WERI-Rb-1 (cell line): ENCODE measurements at places on chromosomes 3 and 15.

DNA sequence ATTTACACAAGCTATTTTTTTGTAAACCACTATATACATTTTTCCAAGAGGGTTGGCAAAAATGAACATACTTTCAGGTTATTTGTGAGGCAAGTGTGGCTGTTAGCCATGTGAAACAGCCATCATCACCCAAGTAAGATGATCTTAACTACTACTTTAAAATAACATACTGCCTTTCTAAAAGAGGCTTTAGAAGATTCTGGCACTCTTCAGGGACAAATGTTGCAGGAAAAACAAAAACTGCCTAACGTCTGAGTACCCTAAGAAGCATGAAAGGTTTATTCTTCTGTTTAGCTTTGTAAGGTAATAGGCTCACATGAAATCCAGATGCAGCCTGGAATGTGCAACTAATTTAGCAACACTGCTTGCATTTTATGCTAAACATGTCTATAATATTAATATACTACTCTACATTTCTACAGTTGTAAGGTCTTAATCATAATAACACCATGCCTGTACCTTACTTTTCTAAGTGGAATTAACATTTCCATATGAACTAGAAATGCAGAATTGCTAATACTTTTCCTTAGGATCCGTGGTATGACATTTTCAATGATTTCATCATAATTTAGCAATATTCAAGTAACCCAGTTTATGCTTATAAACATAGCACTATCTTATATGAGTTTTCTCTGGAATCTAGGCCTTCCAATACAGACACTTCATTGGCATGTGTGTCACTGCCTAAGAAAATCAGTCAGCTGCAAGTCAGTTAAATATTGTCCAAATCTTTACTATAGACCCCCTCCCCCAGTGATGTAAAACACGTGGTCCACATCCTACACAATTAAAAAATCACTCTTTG lies 4.5 kb upstream of the LSAMP start:
- no peak for DNase-seq

DNA sequence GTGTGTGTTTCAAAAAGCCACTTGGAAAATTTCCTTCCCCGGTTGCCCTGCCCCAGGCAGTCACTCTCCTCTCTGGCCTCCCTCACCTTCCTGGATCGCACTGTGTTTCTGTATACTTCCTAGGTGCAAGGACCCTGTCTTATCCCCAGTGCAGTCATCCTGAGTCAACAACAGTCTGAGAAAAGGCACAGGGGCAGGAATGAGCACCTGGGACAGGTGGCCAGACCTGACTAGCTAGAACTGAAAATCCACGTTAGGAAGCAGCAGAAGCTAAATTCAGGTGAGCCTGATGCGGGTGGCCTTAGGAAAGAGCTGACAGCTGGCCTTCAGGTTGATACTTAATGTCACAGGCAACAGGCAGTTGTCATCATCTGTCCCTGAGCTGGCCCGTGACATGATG lies 62.9 kb upstream of the VGLL4 start:
- DNase-seq: peak; percentile 48

GRCh38 chr3:114272271-114272670 lies 21.6 kb upstream of the TIGIT start:
- DNase-seq: no peak

DNA sequence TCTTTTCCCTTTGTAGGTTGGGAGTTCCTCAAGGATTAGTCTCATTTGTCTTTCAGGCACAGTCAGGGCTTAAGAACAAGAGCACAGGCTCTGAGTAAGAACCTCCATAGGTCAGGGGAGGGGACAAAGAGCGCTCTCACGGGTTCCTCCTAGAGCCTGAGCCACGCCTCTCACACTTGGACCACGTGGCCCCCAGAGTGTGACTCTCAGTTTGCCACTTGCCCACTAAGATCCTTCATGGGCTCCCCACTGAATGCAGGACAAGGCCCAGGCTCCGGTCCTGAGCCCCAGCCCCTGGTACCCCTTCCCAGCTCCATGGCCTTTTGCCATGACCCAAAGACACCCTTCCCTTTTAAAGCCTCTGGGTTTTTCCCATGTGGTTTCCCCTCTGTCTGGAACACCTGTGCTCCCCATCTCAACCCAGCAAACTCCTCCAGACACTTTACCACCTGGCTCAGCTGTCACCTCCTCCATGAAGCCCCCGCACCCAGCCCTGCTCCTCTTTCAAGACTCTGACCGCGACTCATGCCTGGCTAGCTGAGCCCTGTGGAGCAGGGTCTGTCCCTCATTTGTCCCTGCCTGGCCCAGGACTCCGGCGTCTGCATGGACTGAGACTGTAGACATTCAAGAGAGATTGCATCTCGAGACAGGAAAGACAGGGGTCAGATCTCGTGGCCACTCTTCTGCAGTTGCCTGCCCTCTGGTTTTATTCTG lies 32.7 kb downstream of the IQSEC1 start:
- DNase-seq: peak; percentile 82

DNA sequence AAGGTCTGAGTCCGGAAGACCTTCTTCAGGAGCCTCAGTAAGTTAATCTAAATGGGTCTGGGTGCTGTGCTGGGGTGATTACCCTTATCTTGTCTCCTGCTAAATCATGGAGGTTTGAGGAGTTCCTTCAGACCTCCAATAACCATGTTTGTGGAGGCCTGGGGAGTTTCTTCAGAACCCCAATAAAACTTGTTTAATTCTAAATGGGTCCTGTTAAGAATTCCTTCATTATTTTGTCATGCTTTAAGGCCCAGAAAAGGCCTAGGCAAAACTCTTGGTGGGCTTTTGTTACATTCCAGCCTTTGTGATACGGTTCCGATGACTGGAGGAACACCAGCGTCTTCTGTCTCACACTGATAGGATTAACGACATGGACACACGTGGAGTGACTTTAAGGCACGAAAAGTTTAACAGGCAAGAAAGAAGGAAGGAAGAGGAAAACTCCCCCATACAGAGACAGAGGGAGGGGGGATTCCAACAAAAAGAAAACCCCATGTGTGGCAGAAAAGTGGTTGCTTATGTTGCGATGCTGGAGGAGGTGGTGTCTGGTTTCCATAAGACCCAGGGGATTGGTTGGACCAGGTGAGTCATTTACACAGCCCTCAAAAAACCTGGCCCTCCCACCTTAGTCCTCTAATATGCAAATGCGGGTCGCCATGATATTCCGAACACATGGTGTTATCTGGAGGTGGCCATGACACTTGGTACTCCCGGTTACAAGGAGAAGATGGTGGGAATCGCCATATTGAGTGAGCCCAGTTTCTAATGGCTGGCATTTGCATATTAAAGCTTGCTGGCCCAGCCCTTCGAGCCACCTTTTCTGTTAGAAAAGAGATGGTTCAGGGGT lies 72.6 kb upstream of the MFGE8 start:
- DNase-seq: no peak

GRCh38 chr3:25372167-25372566 lies 55.9 kb upstream of the RARB start:
- no peak for DNase-seq

- no peak for DNase-seq
Observed at GRCh38 chr15:66515901-66516322, 10.8 kb downstream of the ZWILCH start.

DNA sequence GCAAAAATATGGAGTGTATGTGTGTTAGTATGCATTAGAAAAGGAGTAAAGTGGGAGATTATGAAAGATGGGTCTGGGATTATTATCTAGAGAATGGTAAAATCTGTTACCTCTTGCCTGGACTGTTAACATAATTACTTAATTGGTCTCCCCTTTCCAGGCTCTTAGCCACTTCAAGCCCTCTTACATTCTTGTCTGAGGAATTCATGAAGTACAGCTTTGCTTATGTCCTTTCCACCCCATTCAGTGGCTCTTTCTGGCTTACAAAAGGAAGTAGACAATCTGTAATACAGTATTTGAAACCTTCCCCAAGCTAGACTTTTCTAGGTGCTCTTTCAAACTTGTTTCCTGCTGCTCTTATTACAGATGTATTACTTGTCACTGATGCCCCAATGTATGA lies 129.8 kb downstream of the MBNL1 start:
- no peak for DNase-seq

DNA sequence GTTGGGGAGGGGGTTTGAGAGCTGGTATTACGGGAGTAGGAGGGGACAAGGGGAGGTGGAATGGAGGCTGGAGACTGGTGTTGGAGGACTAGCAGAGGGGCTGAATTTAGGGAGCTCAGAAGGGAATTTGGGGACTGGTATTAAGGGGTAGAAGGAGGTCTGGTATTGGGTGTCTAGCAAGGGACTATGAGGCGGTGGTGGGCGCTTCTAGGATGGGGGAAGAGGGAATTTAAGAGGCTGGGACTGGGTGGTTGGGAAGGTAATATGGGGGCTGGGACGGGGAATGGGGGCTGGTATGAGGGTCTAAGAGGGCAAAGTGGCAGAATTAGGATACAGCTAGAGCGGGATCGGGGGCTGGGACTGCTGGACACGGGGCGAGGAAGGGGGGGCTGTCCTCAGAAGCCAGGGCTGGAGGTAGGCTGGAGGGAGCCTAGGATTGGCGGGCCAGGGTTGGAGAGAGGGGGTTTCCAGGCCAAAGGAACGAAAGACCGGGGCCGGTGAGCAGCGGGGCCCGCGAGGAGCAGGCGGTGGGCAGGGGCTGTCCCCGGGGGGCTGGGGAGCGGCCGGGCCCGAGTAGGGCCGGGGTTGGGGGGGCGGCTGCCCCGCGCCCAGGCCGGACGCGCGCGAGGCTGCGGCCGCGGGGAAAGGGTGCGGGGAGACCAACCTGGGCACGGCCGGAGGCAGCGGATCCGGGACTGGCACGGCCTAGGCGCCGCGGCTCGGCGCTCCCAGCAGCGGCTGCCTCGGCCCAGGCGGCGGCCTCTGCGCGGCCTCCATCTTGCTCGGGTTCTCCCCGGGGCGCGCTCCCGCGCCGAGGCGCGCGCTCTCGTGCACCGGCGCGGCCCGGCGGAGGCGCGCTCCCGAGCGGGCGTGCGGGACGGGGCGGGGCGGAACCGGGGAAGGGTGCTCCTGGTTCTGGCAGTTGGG lies at the start of gene LHFPL4:
TSS of gene LHFPL4 (minus strand) at position 802 of the 927 bp plus-strand sequence. CDS start 1,143 bp downstream, outside the sequence.
- peak; percentile 29 for DNase-seq

- DNase-seq: no peak
Observed at GRCh38 chr15:101637516-101637915, 14.7 kb downstream of the TM2D3 start.
